ENCODE measurements at places on chromosomes 1 and 21.

GRCh38 chr1:207849016-207849415, 61.9 kb downstream of the CD34 start:
- no peak for DNase-seq

GRCh38 chr21:36188937-36189336, 32.3 kb downstream of the DOP1B start:
- no peak for DNase-seq

- DNase-seq: no peak
Measured at GRCh38 chr1:40798366-40799281, 15.0 kb downstream of the KCNQ4 start.

DNA sequence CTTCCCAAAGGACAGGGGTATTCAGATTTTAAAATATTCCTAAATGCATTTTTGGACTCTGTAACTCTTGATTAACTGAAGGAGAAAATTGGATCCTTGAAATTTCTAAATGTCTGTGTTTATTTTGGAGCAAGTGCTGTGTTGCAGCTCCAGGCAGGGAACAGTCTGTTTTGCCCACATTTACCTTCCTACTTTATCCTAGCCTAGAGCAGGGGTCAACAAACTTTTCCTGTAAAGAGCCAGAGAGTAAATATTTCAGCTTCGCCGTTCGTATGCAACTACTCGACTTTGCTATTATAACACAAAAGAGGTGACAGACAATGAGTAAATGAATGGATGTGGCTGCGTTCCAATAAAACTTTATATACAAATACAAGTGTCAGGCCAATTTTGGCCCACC, 402.2 kb downstream of the GPATCH2 start:
- DNase-seq: no peak

- DNase-seq: no peak
Measured at GRCh38 chr21:36615274-36615964, 83.5 kb upstream of the SIM2 start.

DNA sequence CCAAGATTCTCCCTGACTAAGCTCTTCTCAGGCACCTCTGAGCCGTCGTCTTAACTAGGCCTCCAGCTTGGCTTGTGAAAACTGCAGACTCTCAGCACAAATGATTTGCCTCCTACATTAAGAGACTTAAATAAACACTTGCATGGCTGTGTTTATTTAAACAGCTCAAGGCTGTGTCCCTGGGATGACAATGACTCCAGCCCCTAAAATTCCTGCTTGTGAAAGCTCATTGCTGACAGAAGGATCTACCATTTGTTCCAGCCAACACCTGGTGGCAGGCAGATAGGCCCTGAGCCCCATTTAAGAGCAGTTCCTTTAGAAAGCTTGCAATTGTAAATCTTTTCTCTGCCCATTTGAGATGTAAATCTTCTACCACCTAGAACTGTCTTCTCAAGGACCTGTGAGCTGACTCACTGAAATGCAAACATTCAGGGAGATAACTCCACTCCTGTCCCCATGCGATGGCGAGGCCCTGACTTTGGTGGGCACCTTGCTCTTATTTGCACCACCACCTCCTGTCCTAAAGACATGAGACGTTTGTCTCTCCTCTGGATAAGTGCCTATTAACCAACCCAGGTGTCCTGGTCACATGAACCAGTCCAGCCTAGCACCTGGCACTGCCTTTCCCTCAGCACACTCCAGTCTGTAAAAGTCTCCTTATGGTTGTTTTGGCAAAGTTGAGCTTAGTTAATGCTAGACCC, 15.1 kb upstream of the PCP4 start:
- no peak for DNase-seq

DNA sequence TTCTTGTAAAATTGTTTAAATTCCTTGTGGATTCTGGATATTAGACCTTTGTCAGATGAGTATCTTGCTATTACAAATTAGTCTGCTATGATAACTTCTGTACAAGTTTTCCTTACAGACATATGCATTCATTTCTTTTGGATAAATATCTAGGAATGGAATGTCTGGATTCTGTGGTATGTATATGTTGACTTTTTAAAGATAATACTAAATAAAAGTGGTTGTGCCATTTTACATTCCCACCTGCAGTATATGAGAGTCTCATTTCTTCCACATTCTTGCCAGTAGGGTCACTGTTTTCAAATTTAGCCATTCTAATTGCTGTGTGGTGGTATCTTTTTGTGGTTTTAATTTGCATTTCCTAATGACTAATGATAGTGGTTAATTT, 53.9 kb downstream of the SYDE2 start:
- DNase-seq: no peak

GRCh38 chr21:45029948-45030681, 44.3 kb upstream of the ADARB1 start:
- no peak for DNase-seq

DNA sequence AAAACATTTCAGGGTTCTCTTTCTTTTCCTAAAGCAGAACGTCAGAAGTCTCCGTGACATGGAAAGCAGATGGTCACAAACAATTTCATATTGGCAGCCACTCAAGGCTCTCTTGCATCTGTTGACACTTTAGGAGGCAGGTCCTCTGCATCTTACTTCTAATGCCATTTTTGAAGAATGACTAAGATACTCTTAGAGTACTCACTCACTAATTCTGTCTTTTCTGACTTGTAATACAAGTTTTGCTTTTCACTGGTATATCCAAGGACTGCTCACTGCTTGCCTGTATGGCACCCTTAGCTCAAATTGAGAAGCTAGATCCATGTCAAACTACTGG, 68.3 kb downstream of the PRRX1 start:
- DNase-seq: no peak

DNA sequence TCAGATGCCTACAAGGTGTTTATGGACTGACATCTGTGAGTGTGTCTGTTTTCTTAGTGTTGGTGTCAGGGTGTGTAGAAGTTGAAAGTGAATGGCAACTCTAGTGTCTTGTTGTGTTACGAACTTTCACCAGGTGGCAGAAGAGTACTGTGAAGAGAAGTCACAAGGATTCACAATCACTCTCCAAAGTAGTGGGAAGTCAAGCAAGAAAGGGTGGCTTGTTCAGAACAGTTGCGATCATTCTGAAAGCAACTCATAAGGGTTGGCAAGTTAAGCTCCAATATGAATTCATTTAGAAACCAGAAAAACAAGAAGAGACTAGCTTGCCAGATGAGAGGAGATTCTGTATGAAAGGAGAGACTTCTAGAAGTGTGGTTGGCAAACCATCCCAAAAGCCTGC, 86.1 kb downstream of the FASLG start:
- DNase-seq: no peak

DNA sequence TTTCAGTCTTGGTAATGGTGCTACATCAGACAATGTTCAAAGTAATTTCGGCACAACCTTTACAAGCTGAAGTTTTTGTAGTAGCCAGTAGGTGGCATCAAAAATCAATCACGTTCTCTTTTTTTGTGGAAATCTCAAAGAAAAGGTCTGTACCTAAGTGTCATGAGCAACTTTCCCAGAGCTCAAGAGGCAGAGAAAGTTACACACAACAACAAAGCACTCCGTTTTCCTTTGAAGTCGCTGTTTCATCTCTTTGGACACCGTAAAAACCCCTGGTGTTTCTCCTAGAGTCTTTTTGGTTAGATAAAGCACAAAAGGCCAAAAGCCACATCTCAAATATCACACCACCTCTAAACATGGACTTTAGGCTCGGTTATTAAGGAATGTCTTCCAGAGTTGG, 131.6 kb downstream of the LHX8 start:
- DNase-seq: no peak

DNA sequence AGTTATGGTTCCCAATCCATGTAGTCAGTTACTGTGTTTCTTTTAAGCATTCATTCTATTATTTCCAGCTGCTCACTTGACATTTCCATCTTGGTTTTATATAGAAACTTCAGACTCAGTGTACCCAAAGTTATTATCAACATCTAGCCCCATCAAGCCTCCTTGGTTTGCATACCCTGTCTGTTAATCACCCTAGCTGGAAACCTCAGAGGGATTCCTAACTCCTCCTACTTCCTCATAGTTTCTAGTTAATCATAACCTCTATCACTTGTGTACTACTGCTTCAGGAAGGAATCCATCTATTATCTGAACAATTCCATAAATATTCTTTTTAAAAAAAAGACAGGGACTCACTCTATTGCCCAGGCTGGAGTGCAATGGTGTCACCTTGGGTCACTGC, 293.3 kb downstream of the SDCCAG8 start:
- no peak for DNase-seq

DNA sequence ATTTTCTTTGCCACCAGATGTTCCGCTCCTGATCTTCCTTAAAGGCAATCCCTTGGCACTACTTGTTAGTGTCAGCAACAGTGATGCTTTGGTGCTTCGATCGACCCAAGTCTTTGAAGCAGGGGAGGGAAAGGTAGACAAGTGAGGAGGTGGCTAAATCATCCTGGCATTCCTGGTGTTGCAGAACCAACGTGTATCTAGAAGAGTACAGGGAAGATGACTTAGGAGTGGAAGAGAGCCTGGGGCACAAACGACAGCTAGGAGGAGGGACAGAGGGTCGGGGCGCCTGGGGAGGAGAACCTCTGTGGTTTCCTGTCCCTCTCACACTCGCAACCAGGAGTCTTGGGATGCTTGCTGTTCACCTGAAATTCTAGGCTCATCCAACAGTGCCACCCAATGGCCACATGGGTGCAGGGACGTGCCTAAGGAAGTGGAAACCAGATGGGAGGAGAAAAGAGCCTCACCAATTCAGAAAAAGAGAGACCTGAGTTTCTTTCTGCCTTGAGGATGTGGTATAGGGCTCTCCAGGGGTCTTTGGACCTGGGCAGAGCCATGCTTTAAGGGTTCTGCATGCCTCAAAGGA, 9.5 kb upstream of the KCNA2 start:
- DNase-seq: no peak

DNA sequence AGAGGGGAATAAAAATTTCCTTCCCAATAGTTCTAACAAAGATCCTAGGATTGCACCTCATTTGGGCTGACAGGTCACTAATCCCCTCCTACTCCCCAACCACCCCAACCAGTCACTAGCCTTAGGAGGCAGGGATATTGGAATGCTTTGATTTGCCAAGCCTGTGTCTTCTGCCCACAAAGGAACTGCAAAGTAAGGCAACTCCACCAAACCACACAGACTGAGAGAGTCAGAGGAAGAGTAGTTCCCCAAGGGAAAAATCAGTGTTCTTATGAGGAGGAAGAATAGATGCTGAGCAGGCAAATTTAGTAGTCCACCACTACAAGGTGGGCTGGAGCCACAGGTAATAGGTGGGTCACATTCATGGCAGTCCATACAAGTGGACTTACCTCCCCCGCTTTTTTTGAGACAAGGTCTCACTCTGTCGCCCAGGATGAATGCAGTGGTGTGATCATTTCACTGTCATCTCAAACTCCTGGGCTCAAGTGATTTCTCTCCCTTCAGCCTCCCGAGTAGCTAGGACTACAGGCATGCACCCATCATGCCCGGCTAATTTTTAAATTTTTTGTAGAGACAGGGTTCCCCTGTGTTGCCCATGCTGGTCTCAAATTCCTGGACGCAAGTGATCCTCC, 3.7 kb upstream of the TMEM39B start:
- DNase-seq: no peak

DNA sequence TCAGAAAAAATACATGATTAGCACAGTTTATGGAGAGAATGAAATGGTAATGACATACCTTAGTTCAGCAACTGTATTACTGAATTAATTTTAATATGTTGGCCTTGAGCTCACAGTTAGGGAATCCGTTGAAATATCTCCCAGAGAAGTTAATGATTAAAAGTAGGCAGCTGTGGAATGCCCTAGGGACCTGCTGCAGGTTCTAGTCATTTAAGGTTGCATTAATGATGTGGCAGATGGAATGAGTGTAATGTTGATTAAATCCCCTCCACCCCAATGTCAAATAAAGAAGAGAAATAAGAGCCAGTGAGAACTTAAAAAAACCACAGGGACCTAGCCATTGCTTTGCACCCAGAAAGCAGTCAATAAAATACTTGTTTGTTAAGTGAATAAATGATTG, 40.3 kb upstream of the TRIM45 start:
- no peak for DNase-seq

- no peak for DNase-seq
Measured at GRCh38 chr1:236746785-236747184, 48.3 kb upstream of the MTR start.

DNA sequence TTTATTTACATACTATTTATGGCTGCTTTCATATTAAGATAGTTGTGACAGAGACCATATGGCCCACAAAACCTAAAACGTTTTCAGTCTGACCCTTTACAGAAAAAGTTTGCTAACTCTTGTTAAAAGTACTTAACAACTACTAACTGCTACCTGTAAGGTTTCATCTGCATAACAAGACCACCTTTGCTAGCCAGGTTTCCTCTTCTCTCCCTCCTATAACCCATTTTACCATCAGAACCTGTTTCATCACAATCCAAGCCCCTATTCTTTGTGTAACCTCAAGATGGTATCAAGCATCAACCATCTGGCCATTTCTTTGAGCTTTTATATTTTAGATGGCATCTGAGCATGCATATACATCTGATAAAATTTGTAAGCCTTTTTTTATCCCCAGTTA, 305.4 kb downstream of the HHIPL2 start:
- no peak for DNase-seq

GRCh38 chr1:54413295-54413694, 7.1 kb upstream of the SSBP3 start:
- no peak for DNase-seq

- DNase-seq: no peak
Measured at GRCh38 chr1:85379203-85380136, 85.5 kb downstream of the DDAH1 start.

GRCh38 chr1:154863315-154864174, 6.5 kb downstream of the KCNN3 start:
- DNase-seq: no peak

DNA sequence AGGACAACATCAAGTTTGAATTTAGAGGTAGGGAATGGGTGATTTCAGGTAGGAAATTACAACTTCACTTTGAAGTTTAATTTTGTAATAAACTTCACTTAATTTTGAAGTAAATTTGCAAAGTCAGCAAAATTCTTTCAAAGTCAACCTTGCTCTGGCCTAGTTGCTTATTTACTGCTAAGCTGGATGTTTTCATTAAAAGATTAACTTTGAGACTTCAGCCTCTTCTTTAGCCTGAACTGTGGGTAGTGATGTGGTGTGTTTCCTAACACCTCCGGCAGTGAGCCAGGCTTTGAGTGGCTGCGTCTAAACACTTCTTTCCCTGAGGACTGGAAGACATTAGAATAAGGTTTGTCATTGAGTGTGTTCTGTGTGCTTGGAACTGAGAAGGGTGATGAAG, at the start of gene HAO2:
TSS of gene HAO2 (plus strand) at position 232 of the 400 bp plus-strand sequence. CDS start 12,301 bp downstream, outside the sequence.
- no peak for DNase-seq

GRCh38 chr1:108643492-108644335, 17.2 kb downstream of the HENMT1 start:
- peak; percentile 32 for DNase-seq

DNA sequence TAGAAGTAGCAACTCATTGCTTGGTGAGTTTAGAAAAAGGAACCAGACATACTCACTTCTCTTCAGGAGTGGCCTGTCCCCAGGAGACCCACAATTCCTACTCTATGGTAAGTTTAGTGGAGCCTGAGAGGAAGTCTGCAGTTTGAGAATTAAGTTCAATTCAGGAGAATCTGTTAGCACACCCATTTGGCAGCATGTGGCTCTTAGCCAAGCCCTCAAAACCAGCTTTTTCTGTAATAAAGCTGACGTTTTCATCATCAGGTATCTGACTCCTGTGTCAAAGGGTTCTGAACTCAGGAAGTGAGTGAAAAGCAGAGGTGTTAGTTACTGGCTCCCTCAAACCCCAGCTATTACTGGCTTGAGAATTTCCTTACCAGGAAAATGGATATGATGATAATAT, 20.4 kb upstream of the RGS16 start:
- no peak for DNase-seq

GRCh38 chr21:44789880-44790279, 11.7 kb downstream of the UBE2G2 start:
- DNase-seq: no peak

Measured in effector memory CD4-positive, alpha-beta T cell (primary cell).